ENCODE measurements at places on chromosomes 1 and 21.
A peak's percentile ranks its signal among the peaks of the same experiment; 100 is the strongest.

DNA sequence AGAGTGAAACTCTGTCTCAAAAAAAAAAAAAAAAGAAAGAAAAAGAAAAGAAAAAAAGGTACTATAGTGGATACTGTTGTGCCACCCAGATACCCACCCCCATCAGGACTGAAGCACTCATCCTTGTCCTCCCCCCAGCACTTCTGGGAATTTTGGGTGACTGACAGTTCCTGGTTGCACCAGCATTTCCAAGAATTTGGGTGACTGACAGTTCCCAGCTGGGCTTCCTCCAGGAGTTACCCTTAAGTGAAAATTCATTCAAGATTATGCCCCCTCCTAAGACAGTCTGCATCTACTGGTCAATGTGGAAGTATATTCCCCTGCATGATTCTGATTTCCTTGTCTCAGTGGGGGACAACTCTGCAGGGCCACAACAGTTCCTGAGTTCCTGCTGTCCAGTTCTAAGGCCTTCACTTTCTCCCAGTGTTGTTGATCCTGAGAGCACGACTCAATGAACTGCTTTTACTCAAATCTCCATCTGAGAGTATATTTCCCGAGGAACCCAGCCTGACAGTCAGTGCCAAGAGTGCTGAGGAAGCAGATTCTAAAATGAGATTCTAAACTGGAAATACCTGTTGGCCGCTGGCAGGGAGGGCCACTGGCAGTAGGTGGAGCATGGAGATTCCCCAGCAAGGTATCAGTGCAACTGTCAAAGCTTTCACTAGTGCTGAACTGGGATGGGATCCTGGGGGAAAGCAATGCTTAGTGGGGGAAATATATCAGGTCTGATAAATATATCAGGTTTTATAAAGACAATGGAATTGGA, 18.5 kb downstream of the RIIAD1 start:
- DNase-seq = peak; percentile 75

GRCh38 chr1:34781071-34781843, at the start of gene GJB3:
Gene GJB3 (plus strand): TSS chr1:34781214. CDS start chr1:34784763, 3,549 bp downstream.
- DNase-seq = peak; percentile 76

GRCh38 chr1:86365896-86366295, 30.2 kb downstream of the ODF2L start:
- no peak for DNase-seq

DNA sequence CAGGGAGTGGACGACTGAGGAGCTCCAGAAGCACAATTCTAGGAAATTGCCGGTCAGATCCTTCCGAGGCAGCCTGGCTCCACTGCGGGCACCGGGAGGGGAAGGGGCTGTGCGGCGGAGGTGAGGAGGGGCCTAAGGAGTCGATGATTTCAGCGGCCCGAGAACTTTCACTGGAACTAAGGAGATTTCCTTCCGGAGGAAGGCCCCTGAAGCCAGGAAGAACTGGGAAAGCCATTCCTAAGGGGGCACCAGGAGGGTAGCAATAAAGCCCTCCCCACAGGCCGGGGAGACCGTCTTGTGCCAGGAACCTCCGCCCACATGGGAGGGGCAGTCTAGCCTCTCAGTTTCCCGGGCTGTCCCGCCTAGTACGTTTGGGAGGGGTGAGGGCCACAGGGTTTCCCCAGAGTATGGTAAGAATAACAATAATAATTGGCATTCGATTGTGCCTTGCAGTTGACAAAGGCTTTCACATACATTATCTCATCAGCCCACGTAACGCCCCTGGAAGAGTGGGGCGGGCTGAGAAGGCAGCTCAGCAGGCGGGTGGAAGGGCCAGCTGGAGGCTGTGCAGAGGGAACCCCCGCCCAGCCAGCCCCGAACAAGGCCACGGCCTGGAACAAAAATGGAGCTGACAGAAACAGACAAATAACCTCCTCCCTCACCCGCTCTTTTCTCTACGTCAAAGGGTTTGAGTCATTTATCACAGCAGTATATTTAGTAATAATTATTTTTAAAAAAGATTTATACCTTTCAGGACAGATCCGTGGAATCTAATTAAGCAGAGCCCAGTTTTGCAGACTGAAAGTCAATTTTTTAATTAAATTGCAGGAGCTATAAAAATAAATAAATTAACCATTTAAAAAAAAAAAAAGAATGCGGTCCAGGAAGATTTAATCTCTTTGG, 19.8 kb downstream of the NPR1 start:
- no peak for DNase-seq

Data from RWPE1 (cell line).